ENCODE measurements at places on chromosomes 1 and 21.
A peak's percentile ranks its signal among the peaks of the same experiment; 100 is the strongest.

DNA sequence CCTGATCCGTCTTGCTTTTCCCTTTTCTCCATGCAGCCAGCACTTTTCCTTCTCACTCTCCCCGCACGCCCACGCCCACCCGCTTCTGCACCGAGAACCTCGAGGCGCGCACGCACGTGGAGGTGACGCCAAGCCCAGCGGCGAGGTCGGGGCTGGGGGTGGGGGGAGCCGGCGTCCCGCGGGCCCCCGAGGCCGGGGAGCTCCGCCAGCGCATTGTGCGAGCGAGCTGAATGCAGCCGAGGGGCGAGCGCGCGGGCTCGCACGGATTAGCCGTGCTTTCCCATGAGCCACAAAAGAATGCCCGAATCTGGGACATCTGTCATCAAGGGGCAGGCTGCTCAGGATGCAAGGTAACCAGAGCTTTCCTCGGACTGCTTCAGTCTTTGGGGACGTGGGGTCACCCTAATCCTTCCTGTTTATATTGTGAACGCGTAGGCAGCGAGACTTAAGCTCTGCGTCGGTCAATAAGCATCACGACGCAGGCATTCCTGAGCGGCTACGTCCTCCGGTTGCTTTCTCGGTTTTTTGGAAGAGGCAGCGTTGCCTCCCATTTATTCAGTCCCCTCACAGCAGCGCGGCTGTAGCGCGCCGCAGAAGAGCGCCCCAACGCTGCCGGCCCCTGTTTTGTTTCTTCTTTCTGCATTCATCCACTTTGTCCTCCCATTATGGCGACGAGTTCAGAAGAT is 67.3 kb upstream of the AKT3 start:
- DNase-seq, result peak; percentile 32

DNA sequence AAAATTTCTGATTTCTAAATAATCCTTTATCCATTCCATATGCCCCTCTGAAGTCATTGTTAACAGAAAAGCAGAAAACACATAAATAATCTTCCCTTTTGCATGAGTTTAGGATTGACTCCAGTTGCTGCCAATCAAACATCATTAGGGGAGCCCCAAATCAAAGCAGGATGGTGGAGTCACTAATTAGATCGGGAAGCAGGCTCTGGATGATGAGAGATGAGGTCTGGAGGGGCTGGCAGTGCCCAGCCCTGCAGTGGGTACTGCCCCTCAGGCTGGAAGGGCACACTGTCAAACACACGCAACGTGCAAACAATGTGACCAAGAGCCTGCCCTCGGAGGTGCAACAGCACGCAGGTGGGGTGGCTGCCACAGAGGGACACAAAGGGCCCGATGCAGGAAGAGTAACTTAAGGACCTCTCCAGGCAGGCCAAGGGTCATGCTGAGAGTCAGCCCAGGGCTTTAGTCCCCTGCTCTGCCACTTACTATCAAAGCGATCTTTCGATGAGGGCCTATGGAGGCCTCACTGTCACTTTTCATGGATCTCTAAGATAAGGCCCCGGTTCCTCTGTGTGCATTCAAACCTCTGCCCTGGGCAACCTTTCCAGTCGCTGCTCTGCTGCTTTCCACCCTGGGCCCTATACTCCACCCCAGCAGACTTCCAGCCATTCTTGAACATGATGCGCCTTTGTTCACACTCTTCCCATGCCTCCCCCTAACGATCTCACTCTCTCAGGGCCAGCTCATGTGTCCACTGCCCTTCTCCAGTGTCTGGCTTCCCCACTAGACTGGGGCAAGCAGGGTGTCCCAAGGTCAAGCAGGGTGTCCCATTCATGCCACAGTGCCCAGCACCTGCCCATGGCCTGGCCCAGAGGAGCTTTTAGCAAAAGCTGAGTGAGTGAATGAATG is 98.9 kb downstream of the DMRTB1 start:
- no peak for DNase-seq

DNA sequence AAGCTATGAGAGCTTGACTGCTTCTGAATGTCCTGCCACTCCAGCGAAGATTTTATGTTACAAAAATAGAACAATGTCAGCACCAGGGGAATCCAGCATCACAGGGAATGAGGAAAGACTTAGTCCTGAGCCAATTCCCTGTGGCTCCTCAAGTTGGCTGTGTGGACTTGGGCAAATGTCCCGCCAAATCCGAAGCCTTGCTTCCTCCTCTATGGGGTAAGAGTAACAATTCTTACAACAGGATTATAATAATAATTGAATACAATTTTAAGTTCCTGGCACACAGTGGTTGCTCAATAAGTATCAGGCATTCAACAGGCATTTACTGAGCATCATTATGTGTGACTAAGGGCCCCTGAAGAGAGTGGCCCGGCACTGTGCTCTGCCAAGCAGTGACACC is 44.4 kb downstream of the STPG1 start:
- no peak for DNase-seq

GRCh38 chr1:161733526-161733925 is 12.2 kb downstream of the FCRLB start:
- DNase-seq, result no peak

GRCh38 chr1:186762653-186763052 is 66.1 kb upstream of the PLA2G4A start:
- no peak for DNase-seq
